ENCODE measurements at places on chromosomes 12 and 14. TPM values are rescaled to one million over a fixed set of nuclear protein-coding genes. Genes with fewer than 3 reads are reported as not detected.

The CARMIL3 gene
- total RNA-seq, result 1.4 TPM

DNA sequence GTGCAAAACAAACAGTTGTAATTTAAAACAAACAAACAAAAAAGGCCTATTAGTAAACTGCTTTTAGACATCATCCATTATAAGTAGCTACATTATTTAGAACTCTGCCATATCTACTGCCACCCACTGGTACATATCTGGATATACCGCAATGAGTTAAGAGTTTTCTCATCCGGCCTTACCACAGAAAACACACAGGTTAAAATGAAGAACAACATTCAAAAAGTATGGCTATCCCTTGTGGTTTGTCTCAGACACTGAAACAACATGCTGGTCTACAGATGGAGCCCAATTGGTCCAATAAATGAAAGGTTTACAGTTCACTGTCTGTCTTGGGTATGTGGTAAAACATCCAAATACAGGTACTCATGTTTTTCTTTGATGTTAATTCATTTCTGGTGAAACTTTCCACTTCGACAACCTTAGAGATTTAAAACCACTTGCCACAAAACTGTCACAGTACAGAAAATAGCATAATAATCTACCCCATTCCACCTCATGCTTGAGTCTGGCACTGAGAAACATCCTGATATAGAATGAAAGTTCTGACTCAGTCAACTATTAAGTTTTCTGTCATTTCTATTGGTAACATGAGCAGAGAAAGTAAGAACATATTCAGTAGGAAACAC lies 354.3 kb downstream of the CEP128 start:
- DNase-seq, result no peak

GRCh38 chr12:56991319-56992246 lies 14.8 kb downstream of the ZBTB39 start:
- DNase-seq, result no peak

The SPX gene
- 0.39 TPM for total RNA-seq

DNA sequence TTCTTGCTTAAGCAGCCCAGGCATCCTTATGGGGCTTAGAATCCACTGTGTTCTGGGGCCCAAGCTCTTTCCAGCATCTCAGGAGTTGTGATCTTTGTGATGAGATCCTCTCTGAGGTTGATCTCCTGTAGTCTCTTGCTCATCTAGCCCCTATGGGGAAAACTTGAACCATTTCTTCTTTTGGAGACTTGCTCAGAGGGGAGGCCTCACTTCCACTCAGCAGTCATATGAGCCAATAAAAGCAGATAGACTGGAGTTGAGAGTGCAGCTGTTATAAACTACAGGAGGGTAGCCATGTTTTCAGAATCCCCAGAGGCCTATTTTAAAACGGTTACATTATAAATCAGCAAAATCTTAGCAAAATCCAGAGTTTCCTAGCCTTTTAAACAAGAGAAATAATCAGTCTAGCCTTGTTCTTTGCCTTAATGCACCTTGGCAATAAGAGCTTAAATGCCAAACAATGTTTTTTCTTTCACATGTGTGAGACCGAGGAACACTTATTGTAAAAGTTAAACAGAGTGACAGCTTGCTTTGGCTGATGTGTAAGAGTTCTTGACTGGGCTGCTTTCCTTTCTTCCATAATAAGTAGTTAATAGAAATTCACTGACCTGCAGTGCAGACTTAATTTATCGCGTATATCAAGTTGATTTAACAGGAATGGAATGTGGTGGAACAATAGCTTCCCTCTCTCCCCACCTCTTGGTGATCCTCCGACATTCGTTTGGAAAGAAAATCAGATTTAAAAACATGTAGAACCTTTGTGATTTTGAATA lies 168.3 kb downstream of the NEDD1 start:
- no peak for DNase-seq

DNA sequence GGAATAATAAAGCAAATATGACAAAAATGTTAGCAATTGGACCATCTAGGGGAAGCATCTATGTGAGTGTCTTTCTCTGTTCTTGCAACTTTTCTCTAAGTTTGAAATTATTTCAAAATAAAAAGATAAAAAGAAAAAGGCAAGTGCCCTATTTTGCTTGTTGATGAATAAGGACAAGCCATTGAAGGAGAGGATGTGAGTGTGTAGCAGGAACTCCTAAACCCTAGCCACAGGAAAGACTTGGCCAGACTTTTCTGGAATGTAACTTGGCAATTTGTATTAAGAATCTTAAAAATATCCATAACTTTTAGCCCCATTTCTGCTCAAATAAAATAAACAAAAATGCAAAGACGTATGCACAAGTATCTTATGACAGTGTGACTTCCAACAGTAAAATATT lies 279.4 kb downstream of the CACNA1C start:
- DNase-seq, result no peak

The RIMBP2 gene
- not detected for total RNA-seq

- DNase-seq, result no peak
Observed at GRCh38 chr14:36580856-36581831, 1.3 kb downstream of the NKX2-8 start.

DNA sequence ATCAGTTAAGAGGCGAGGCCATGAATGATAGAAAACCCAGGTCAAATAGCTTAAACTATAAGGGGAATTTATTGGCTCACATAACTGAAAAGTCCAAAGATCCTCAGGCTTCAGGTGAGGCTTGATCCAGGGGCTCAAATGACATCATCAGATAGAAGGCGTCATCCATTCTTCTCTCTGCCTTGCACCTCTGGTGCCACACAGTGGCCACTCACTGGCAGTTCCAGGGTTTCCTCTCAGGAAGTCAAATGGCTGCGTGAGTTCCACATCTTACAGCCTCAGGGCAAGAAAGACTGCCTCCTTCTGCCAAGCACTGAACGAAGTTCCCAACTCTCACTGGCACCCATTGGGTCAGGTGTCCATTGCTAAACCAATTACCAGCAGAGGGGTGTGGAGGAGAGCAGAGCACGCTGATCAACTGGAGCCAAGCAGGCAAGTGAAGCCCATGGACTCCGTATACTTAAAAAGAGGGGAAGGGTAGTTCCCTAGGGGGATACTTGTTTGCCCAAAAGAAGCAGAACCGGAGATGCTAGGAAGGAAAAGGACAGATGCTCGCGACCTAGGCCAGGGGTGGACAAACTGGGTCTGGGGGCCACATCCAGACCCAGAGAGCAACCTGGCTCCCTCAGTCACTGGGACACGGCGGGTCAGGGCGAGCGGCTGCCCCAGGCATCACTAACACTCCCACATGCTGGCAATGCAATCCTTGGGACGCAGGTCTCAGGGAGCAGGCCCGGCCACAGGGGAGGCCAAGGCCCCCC lies 69.3 kb downstream of the SERPINA3 start:
- no peak for DNase-seq

- no peak for DNase-seq
Observed at GRCh38 chr14:63677891-63678379, 36.3 kb upstream of the WDR89 start.

- no peak for DNase-seq
Observed at GRCh38 chr12:120286768-120287490, 4.8 kb downstream of the RNU4-2 start.

The DLK1 gene
- not detected for total RNA-seq

GRCh38 chr14:100820957-100821356 lies 5.0 kb upstream of the MEG3 start:
- DNase-seq, result no peak

GRCh38 chr12:100951756-100952155 lies 157.2 kb downstream of the ANO4 start:
- no peak for DNase-seq

The GLIPR1L1 gene
- total RNA-seq, result not detected

The REC8 gene
- 62.1 TPM for total RNA-seq

The ARHGAP9 gene
- total RNA-seq, result 154 TPM

The BRAP gene
- total RNA-seq, result 25.3 TPM

DNA sequence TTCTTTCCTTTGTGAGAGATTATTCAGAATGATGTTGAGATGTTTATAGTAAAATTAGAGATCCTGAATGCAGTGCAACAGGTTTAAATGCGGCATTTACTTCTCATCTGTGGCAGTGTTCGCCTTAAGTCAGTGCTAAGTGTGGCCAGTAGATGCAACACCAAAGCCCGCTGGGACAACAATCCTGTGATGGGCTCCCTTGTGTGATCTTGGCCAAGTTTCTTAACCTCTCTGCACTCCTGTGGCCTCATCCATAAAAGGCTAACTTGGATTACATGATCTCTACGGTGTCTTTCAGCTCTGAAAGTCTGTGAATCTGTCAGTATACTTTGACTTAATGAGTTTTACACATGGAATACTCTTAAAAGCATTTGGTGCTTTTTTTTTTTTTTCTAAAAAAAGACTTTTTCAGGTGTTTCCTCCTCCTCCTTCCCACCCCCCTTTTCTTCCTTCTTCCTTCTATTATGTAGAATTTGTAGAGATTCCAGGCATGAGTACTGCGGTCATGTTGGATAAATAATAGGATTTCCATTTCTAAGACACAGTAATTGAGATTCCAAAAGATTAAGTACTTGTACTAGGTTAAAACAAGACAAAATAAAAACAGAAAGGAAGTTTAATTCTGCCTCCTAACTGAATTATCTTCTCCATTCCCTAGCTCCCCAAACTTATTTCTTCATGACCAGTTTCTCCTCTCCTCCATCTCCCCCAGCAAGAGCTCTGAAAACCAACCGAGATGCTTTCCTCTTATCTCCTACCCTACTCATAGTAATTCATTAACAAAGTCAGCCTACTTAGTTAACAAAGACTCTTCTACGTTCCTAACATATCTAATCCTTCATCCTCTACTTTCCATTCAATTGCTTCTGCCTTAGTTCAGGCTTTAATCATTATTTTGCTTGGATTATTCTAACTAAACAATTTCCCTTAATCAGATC lies 42.2 kb upstream of the NAV3 start:
- DNase-seq, result no peak

GRCh38 chr14:103521438-103521950 lies 1.1 kb downstream of the CKB start:
- DNase-seq, result peak; percentile 56

GRCh38 chr12:42923583-42923982 lies 334.0 kb upstream of the PRICKLE1 start:
- no peak for DNase-seq

DNA sequence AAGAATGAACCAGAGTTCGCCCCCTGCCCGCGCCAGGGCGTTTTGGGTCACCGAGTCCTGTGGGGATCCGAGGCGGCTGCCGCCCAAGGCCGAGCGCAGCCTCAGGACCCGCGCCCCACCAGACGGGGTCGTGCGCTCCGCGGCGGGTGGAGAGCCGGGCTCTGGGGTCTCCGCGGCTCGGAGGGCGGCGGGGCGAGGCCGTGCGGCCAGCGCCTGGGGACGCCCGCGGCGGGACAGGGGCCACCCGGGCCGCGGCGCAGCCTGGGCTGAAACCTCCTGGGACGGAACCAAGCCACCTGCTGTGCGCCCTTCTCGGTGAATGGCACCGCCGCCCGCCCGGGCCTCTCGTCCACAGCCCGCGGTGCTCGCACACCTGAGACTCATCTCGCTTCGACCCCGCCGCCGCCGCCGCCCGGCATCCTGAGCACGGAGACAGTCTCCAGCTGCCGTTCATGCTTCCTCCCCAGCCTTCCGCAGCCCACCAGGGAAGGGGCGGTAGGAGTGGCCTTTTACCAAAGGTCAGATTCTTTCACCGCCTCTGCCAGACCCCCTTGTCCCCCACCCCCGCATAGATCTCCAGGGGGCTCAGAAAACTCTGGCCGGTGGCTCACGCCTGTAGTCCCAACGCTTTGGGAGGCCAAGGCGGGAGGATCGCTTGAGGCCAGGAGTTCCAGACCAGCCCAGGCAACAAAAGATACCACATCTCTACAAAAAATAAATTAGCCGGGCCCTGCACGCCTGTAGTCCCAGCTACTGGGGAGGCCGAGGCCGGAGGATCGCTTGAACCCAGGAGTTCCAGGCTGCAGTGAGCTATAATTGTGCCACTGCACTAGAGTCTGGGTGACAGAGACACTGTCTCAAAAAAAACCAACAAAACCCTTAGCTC lies 901 bp downstream of the B3GNT4 start:
- DNase-seq, result peak; percentile 49

- no peak for DNase-seq
Observed at GRCh38 chr12:57875753-57876547, 29.4 kb upstream of the CTDSP2 start.

GRCh38 chr12:20463913-20464524 lies 95.7 kb downstream of the PDE3A start:
- DNase-seq, result no peak

Data from B cell (primary cell).